ELF-1 (cell line): ENCODE measurements at places on chromosomes 5 and 9.

- DNase-seq: no peak
Observed at GRCh38 chr9:129014608-129015007, 13.5 kb downstream of the SH3GLB2 start.

DNA sequence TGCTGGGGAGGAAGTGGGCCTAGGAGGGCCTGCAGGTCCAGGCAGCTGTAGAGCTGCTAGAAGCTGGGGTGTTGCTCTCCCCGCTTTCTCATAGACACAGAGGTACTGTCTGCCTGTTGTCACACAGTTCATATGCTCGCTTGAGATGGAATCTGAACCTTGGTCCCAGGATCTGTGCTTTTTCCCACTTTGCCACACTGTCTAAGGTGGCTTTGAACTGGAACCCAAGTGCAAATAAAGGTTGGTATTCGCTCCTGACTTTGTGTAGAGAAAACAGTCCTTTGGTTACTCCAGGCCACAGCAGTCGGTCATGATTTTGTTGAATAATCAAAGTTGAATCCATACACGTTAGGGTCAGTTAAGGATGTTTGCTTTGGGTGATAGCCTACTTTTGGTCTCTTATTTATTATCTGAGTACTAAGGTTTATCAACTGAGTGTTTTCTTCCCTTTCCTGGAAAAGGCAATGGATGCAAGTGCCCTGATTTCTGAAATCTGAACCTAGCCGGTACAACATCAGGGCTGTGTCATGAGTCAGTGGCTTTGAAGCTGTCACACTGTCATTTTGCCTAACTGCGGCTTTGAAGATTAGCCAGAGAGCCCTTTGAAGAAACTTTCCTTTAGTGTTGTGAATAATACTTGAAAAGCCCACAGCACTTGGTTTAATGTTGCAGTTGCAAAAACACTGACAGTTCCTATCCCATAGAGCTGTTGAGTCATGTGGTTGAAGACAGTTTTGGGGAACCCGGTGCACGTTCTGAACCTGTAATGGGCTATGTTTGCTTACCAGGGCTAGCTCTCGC lies 41.3 kb downstream of the HABP4 start:
- DNase-seq: no peak

GRCh38 chr9:124242331-124243194 lies 15.2 kb upstream of the NEK6 start:
- peak; percentile 75 for DNase-seq

DNA sequence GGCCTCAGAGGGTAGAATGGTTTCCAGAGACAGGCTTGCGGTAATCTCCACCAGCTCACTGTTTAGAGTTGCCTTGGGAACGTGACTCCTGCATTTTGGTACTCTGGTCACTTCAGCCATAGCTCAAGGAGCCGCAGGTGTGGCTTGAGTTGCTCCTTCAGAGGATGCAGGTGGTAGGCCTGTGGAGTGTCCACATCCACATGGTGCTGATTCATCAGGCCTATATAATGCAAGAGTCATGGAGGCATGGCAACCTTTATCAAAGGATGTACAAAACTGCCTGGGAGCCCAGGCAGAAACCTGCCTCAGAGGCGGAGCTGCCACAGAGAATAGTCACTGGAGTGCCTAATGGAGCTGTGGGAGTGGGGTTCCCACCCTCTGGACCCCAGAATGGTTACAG lies 114.2 kb downstream of the ANXA1 start:
- no peak for DNase-seq

DNA sequence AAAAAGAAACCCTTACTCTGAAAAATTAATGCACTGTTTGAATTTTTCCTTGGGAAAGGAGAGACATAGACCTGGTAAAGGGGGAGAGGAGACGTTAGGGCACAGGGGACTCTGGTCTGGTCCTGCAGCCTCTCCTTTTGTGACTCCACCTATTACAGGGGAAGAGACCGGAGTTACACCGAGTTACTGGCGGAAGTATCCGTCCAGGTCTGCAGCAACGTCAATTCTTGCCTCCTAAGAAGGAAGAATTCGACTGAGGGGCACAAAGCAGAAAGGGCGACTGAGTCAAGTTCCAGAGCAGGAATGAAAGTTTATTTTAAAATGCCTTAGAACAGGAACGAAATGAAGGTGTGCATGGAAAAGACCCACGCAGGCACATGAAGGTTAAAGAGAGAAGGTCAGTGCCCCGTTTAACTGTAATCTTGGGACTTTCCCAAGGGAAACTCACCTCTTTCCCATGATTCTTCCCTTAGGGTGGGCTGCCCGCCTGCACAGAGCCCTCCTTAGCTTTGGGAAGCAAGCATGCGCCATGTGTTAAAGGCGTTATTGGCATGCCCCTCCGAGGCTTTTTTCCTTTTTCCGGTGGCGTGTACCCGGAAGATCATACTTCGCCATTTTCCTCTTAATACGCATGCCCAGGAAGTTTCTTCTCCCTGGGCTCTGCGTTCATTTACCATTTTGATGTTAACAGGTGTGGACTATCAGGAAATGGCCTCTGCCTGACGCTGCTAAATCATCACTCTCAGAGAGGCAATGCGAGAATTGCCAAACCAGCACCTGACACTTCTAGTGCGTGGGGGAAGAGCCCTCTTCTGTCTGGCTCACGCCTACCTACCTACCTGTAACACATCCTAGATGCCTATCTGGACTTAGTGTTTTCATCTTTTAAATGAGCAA lies 409.6 kb upstream of the PAPPA start:
- no peak for DNase-seq

GRCh38 chr9:86842573-86842972 lies 104.7 kb downstream of the GAS1 start:
- DNase-seq: no peak

DNA sequence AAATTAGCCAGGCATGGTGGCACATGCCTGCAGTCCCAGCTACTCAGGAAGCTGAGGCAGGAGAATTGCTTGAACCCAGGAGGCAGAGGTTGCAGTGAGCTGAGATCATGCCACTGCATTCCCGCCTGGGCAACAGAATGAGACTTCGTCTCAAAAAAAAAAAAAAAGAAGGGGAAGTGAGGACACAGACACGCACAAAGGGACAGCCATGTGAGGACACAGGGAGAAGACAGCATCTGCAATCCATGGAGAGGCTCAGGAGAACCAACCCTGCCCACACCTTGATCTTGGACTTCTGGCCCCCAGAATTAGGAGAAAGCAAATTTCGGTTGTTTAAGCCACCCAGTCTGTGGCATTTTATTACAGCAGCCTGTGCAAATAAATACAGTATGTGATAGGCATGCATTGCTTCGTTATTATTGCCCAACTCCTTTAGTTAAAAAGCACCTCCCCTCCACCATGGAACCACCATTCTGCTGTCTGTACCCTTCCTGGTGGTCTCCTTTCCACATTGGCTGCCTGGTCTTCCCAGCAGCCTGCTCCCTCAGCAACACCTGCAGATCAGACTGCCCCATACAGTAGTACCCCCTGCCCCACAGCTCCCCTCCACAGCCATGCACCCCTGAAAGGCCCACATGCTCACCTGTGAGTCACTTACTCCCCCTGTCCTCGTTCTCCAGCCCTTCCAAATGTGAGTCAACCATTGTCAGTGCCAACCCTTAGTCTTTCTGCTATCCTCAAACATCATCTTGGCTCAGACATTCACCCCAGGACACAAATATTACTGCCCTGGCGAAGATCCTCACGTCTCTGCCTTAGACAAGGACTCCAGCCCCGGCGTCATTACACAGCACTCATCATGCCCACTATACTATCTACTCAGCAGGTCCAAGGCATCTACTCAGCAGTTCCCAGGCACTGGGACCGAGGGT lies 128.8 kb downstream of the ROR2 start:
- DNase-seq: no peak

- no peak for DNase-seq
Observed at GRCh38 chr9:36913393-36914211, 120.5 kb downstream of the PAX5 start.

DNA sequence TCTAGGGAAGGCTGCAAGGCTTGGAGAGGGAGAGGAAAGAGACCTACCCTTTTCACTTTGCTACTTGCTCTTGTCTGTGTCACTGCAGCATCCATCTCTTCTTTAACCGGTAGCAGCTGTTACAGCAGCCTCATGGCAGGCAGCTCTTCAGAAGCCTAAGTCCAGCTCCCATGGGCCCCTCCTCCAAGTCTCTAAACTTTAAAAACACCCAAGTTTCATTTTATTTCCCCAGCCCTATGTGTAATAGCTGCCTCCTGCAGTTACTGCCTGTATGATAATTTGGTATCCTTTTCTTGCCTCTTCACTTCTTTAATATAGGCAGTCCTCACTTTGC lies 313.1 kb upstream of the PIK3R1 start:
- no peak for DNase-seq

DNA sequence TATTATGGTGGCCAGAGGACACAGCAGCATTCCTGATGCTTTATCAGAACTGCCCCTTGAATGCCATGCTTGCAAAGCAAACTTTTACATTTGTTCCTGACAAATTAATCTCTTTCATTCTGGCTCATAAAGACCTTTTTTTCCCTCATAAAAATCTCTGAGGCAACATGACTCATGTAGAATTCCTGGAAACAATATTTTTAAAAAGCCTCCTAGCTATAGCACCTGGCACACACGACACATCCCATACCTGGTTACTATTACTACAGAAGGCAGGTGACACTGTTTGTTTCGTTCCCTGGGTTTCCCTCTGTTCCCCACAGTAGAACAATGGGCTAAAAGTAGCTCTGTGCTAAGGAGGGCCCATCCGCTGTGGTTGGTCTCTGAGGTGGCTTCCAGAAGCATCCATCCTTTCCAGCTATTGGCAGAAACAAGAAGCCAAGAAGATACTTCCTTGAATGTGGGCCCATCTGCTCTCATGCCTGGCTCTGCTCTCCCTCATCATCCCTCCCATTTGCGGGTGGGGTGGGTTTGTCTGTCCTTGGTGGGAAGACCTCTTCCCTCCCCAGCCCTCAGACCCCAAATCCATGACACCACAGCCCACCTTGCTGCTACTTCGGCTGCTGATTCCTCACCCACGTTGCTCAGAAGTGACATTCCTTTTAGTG lies 59.1 kb downstream of the GALNT12 start:
- DNase-seq: no peak

GRCh38 chr9:84874022-84874421 lies 204.5 kb downstream of the NTRK2 start:
- no peak for DNase-seq

- DNase-seq: no peak
Observed at GRCh38 chr9:26665666-26666065, 226.9 kb downstream of the CAAP1 start.

- peak; percentile 97 for DNase-seq
Observed at GRCh38 chr5:27472000-27472763, 433.8 kb upstream of the CDH9 start.

- no peak for DNase-seq
Observed at GRCh38 chr5:138452720-138453119, 12.6 kb upstream of the EGR1 start.

- DNase-seq: no peak
Observed at GRCh38 chr5:132480546-132480892, 10.1 kb downstream of the IRF1 start.

GRCh38 chr5:178547052-178547666 lies 43.0 kb downstream of the COL23A1 start:
- DNase-seq: peak; percentile 52

- DNase-seq: no peak
Observed at GRCh38 chr9:133684936-133685361, 48.8 kb downstream of the DBH start.

GRCh38 chr5:159657771-159658170 lies 258.5 kb upstream of the ADRA1B start:
- no peak for DNase-seq

- DNase-seq: no peak
Observed at GRCh38 chr5:9502864-9503263, 43.0 kb downstream of the SEMA5A start.

- DNase-seq: no peak
Observed at GRCh38 chr9:5425006-5425628, 12.6 kb downstream of the PLGRKT start.

GRCh38 chr9:129677456-129677855 lies 12.0 kb downstream of the PRRX2 start:
- peak; percentile 62 for DNase-seq

DNA sequence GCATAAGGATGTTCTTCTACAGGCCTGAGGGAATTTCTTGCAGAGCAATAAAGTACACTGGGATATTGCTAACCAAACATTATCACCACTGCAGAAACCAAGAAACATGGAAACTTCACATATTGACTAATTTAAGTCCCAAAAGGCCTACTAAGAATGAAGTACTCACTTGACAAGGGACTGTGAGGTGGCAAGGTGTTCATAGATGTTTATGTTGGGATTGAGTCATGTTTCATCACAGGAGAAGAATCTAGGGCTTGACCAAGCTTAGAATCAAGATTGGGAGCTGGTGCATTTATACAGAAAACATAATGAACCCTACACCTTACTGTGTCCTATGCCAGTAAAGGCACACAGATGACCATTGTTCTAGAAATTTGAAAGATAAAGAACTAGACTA lies 56.7 kb upstream of the GAS1 start:
- DNase-seq: no peak

DNA sequence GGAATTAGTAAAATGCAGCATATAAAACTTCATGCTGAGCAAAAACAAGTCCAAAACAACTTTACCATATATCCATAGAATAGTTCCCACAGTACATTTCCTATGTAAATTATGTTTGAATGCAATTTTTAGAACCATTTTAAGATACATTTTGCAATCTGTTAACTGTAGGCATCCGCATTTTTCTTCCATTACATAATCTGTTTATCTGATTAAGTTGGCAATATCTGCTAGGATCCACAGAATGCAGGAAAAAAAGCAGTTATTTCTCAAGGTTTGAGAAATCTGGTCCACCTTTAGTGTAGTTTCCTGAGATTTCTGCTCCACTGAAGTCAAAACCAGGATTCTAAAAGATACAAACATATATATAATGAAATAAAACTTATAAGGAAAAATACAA lies 6.2 kb downstream of the NUDCD2 start:
- DNase-seq: no peak

- DNase-seq: no peak
Observed at GRCh38 chr5:1405539-1406530, 39.4 kb downstream of the SLC6A3 start.

GRCh38 chr5:142846406-142846805 lies 76.2 kb downstream of the ARHGAP26 start:
- no peak for DNase-seq

DNA sequence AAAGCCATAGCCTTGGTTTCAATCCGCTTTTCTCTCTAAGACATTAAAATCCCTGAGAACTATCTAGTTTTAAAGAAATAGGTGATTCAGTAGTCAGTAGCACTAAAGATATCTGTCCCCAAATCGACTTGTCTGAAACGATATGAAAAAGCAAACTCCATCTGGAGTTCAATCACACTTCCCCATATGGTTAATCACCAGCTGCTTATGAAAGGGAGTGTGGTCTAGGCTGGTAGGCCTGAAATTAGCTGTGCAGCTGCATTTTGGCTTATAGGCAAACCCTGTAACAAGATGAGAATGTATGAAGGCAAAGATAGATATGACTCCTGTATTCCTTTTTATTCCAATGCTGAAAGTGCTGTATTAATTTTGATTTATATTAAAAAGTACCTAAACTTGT lies 65.9 kb downstream of the DMRTA1 start:
- no peak for DNase-seq

DNA sequence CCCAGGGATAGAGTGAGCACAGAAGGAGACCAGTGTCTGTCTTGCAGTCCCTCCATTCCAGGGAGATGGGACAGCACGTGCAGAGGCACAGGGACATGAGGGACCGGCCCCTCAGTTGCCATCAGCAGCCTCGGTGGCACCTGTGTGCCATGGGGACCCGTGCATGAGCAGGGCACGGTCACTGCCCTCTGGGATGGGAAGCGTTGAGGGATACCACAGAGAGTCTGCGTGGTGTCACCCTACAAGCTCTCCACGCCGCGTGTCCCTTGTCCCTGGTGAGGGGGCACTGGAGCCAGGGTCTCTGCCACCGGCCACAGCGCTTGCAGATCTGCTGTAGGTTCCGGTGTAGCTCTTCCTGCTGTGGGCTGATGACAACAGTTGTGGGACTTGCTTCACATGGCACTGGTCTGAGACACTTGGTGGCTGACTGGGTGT lies 108.1 kb downstream of the CACNA1B start:
- no peak for DNase-seq
